ENCODE measurements at places on chromosomes 2 and 18.

DNA sequence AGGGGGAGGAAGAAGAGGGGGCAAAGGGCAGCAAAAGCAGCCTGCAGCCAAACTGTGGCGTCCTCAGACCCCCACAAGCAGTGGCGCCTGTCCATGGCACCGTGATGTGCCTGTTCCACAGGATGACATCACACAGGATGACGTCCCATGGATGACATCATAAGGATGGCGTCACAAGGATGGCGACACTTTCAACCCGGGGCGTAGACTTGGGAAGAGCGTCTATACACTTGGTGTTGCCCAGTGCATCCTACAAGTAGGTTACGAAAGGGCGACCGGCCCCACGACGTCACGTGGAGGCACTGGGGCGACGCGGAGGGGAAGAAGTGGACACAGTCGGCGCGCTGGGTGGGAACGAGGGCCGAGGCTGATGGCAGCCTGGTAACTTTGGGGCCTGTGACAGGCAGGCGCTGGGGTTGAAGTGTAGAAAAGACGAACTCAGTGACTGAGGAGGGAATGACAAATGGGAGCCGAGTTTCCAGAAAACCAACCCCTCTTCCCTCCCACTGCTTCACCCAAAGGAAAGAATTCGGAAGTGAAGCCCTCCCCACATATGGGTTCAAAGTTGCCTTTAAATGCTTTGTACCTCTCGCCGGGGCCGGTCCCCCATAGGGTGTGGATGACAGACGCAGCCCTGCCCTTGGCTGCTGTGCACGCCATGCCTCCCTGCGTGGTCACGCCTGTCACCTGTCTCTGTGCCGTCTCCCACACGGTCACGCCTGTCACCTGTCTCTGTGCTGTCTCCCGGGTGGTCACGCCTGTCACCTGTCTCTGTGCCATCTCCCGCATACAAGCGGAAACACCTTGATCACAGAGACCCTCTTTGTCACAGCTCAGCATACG lies 13.4 kb upstream of the KCNG2 start:
- DNase-seq, result no peak

- no peak for DNase-seq
Observed at GRCh38 chr18:77108821-77109647, 23.5 kb downstream of the MBP start.

DNA sequence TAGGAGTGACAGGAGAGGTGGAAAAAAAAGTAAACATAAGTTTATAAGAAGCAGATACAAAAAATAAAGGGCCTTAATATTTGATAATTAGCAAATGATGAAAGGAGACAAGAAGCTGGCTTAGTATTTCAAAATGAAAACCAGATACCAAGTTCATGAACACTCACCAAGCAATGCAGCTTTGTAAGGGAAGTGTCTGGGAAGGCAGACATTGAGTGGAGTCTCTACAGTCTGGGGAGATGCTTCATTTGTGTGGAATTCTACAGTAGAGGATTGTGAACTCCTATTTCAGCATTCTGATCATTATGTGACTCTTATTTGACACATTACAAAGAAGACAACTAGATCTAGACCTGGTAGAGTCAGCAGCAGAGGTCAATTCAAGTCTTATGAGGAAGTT lies 1072.7 kb downstream of the DSC3 start:
- no peak for DNase-seq

DNA sequence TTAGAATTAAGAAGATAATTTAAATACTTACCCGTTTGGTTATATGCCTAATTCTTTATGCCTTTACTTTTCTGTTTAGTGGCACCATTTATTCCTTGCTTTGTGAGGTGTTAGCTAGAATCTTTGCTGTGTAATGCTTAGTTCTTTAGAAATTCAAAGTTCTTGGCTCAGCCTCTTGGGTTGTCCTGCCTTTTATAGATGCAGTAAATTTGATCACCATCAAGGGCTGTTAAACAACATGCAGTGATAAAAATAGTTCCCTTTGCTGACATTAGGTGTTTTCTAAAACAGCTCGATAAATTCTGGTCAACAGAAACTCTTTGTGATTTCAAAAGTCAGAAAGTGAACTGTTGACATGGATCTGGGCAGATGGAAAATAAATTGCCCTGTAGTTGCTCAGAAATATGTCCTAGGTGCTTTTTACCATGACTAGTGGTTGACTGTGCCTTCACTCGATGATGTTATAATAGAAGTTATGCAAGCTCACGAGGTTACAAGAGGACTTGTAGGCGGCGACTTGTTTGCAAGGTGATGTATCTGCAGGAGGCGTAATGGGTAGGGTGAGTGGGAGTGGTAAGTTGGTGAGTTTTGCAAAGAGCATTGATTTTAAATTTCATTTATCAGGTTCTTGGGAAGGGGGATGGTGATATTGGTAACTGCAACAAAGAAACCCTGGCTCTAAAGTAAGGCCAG lies 52.1 kb downstream of the LRRTM1 start:
- DNase-seq, result no peak

DNA sequence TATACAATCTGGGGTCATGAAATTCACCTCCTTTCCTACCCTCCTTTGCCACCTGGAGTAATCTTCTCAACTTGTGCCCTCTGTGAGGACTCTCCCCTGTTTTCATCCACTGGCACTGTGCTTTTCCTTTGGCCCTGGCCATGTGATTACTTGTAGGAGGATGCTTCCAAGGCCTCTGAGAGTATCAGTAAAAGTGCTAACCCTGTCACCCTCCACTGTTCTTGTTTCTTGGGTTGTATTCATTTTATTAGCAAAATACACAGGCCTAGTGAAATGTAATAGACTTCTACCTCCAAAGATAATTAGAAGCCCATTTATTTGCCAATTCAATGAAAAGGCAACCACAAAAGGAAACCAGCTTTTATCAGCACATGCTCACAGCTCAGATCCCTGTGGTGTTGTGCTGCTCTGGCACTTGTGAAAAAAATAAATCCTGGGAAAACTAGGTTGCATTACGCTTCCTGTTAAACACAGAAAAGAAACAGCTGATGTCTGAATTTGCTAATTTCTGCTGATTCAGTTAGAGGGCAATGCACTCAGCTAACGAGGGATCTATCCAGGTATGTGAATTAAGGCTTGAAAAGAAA lies 357.5 kb upstream of the ETAA1 start:
- no peak for DNase-seq

GRCh38 chr2:218780046-218780445 lies 1.9 kb upstream of the CYP27A1 start:
- DNase-seq, result no peak

DNA sequence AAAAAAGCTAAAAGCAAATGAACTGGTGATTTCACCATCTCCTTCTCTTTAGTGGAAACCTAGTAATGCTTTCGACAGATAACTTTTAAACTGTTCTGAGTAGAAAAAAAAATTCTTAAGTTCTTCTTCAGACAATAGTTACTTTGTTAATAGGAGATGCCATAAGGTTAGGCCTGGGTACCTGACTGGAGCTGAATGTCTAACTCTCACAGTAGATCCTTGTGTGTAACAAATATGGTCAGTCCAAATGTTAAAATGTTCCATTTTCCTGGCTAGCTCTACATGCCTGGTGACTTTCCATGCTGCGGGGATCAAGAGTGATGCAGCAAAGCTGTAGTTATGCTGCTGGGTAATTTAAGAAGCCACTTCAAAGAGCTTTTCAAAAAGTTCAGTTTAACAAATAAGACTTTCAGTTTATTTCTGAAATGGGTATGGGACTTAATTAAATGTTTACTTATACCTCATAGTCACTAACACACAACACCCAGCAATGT lies 264.0 kb upstream of the SESTD1 start:
- DNase-seq, result no peak

DNA sequence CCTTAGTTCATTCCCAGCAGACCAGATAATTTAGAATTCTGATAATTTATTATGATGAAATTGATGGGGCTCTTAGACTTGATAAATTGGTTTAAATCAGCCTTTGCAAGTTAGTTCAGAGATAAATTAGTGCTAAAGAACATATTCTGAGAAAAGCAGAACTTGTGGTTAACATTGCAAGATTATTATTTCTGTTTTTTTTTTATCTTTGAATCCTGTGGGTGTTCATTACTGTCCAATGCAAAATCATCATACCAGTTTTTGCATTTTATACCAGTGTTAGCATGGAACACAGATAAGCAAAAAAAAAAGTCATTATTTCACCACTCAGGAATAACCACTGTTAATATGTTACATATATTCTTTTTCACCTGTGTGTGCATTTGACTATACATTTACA lies 9.1 kb downstream of the SEPTIN2 start:
- DNase-seq, result no peak

GRCh38 chr18:50240080-50240563 lies 26.2 kb downstream of the CFAP53 start:
- no peak for DNase-seq

DNA sequence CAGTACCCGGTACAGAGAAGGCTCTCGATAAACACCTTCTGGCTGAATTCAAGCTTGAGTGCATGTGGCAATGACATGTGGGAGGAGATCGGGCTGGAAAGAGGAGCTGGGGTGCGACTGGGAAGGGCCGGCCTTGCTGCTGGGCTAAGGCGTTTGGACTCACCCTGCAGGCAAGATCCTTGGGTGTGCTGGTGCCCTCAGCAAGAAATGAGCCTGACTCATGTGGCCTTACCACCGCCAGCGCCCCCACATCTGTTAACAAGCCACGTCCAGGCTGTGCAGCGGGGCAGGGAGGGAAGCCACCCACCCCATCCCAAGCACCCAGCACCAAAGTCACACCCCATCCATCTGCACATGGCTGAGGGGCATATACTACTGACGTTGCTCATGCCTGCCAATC lies 1.3 kb downstream of the HS1BP3 start:
- no peak for DNase-seq

DNA sequence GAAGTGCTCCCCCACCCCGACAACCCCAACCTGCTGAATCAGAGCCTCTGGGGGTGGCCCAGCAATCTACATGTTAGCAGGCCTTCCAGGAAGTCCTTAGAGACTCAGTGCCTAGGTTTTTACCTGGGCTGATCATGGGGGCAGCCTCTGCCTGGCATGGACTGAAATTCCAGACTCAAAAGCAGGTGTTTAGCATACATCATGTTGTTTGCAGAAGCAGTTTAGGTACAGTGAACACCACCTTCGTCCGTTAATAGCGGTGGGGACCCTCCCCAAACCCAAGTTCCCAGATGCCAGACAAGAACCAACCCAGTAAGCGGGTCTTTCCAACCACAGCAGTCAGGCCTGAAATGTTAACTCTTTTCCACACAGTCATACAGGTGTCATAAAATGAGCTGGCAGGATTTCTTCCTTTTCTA lies 26.4 kb upstream of the GALR1 start:
- peak; percentile 23 for DNase-seq

GRCh38 chr2:231709981-231710798 lies 1.9 kb downstream of the PTMA start:
- DNase-seq, result peak; percentile 76

GRCh38 chr2:216903470-216903869 lies 43.6 kb upstream of the TNP1 start:
- DNase-seq, result no peak

DNA sequence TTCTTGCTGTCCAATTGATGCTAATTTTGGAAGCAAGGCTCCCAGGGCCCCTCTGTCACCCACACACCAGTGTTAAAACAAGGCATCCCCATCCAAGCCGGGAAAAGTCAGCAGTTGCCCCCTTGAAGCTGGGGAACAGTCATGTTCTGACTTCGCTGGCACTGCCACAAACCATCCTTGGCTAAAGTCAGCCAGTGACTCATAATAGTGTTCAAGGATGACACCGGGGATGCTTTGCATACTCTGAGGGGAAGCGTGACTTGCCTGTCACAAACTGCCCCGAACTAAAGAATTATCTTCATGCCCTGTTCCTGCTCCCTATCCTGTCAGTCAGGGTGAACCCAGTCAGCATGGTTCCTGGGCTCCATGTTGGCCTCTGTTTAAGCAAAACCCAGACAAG lies 37.0 kb downstream of the TGFA start:
- DNase-seq, result no peak

- DNase-seq, result no peak
Observed at GRCh38 chr2:20494241-20494640, 47.4 kb downstream of the RHOB start.

DNA sequence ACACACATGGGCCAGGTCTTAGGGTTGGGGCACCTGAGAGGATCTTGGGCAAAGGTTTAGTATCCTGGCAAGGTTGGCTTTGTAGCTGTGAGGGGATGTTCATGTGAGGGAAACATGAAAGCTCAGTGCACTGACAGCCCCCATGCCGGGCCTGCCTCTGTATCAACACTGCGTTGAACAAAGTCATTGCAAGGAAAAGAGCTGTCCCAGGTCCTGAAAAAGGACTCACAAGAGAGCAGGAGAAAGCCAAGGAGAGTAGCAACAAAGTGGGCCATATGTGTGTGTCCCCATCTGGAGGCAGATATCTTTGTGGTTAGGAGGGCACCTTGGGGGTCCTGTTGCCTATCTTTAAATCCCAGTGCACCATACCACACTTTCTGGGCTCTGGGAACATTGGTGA lies 237.8 kb upstream of the THSD7B start:
- DNase-seq, result no peak

DNA sequence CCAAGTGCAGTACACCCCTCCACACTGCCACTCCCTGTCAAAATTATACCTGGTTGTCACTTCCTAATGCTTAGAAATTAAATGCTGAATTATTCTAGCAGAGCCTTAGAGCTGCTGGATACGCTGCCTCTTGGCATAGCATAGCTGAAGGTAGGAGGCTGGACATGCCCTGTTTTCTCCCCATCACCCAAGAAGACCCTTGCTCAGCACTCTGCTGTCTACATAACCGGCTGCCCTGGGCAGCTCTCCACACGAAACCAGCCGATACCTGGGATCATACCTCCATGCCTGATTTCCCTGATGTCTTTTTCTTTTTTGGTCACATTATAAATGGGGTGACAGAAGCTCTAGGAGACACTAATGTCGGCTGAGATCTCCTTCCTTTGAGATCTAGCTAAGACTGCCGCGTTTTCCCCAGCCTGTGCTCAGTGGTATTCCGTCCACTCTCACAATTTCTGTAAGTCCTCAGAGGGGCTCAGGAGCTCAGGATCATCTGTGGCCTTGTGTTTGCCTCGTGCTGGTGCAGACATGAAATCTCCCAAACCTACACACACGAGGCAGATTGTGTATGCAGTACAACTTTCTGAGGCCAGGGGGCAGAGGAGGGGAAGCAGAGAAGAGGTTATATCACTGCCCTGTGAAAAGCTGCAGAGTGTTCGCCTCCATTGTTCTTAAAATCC lies 13.5 kb upstream of the ZAP70 start:
- peak; percentile 55 for DNase-seq
